Left lung (tissue), 14 donors: ENCODE measurements at places on chromosomes 3 and 15.

DNA sequence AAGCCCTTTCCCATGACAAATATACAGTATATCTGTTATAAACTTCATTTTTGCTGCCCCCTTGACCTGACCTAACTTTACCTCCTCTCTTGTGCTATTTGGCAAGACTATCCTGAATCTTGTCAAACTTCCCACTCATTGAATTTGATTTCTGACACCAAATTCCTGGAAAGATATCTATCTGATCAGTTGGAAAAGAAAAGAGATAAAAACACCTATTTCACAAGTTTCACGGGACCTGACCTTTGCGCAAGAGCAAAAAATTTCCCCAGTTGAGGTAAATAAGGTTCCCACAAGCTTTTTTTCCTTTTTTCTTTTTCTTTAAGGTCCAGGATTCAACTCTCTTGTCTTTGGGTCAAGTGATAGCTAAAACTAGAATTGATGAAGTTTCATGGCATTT lies 189.2 kb upstream of the LPP start:
- DNase-seq, result no peak

GRCh38 chr15:63354821-63355650 lies 26.6 kb downstream of the CA12 start:
- DNase-seq, result no peak

DNA sequence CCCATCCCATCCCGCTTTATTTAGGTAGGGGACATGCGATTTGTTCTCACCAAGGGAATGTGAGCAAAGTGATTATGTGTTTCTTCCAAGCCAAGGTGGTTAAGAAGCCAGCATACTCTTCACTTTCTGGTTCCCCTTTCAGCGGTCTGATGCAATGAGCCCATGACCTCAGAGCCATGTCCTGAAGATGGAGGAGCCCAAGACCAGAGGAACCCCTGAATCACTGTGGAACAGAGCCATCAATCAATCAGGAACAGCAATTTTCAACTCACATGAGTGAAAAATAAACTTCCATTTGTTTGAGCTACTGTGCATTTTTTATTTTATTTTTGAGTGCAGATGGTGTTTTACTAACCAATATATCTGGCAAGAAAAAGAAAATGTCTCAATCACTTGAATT lies 10.8 kb downstream of the THRB start:
- no peak for DNase-seq

GRCh38 chr3:130539005-130539404 lies 22.0 kb downstream of the COL6A6 start:
- no peak for DNase-seq

GRCh38 chr3:36907911-36908646 lies 36.8 kb downstream of the TRANK1 start:
- DNase-seq, result no peak

DNA sequence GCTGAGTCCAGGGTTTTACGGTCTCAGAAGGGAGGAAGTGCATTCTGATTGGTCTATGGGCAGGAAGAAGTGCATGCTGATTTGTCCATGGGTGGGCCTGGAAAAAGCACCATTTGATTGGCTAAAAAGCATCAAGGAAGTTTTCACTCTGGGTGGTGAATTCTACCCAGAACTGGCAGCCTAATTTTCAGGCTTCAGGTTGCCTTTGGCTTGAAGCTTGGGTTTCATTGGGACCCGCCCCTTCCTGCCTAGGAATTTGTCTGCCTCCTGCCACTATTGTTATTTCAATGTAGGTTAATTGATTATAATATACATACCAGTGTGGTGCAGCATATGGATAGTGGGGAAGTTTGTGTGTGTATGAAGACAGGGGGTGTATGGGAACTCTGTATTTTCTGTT lies 1355.9 kb downstream of the SI start:
- DNase-seq, result no peak

DNA sequence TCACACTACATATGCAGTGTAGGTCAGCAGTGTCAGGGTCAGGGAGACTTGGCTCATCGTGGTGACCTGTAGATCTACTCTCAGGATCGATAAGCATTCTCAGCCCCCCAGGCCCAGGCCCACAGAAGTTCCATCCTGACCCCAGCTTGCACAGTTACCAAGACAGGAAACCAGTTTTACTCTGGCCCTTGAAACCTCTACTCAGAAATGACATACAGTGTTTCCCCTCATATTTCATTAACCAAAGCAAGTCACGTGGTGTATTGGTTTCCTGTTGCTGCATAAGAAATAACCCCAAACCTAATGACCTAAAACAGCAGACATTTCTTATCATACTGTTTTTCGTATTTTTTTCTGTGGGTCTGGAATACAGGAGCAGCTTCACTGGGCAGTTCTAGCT lies 242.2 kb downstream of the SLCO3A1 start:
- no peak for DNase-seq

- DNase-seq, result no peak
These were observed 112.3 kb upstream of the HES1 start for GRCh38 chr3:194023501-194024280.
